ENCODE measurements at places on chromosomes 16 and 17. TPM values are rescaled to one million over a fixed set of nuclear protein-coding genes. Genes with fewer than 3 reads are reported as not detected.

The KRT20 gene
- not detected for total RNA-seq

The SMIM5 gene
- not detected for total RNA-seq

- DNase-seq: peak; percentile 86
Measured at GRCh38 chr17:79473111-79473875, 137.6 kb downstream of the RBFOX3 start.

DNA sequence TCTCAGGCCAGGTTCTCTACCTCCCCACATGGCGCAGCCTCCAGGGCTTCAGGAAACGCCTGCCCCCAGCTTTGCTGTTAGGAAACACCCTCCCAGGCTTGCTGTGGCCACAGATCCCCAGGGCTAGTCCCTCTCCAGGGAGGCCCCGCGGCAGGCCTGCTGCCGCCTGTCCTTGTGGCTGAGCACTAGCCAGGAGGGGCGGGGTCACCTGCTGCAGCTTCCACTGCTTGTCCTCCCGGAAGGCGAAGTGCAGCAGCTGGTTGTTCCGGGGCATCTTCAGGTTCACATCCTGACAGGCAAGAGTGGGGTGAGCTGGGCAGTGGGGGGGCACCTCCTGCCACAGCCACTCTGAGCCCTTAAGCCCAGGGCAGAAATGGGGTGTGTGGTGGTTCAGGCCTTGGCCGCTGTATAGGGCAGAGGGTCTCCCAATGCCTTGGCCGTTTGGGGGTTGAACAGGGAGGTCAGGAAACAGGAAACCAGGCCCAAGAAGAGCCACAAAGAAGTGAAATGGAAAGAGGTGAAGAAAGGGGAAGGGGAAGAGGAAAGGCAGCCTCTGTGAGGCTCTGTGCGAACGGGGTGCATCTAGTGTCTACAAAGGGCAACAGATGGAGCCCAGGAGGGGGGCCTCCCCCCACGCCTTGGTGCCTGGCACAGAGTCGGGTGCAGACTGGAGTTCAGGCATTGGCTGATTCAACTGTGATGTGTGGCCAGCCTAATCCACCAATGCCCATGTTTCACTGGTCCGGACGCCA, 2.0 kb downstream of the ROGDI start:
- no peak for DNase-seq

DNA sequence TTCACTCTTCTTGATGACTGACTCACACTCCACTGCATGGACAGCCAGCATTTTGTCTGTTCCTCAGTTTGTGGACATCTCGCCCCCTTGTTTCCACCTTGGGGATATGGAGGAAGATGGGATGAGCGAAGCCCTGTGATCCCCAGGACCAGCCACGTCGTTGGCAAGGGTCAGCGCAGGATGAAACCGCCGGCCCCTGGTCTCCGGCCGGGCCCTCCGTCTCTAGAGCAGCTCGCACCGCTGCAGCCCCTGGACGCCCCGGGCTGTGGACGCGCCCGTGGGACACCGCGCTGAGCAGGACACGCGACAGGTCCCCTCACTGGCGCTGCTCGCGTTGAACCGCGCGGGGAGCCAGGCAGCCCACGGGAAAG, 604 bp upstream of the ZC3H18 start:
- DNase-seq: no peak

All from NCI-H460 (cell line).